Tibial nerve (tissue), 4 donors: ENCODE measurements at places on chromosomes 16 and 17. TPM values are rescaled to one million over a fixed set of nuclear protein-coding genes. Genes with fewer than 3 reads are reported as not detected.

The CD79B gene
- 9.4 TPM for total RNA-seq

GRCh38 chr16:424623-425081 lies 797 bp upstream of the RAB11FIP3 start:
- no peak for DNase-seq

The SLC9A5 gene
- 1.8 TPM for total RNA-seq

The KATNB1 gene
- total RNA-seq, result 32.0 TPM

The ECI1 gene
- 82.6 TPM for total RNA-seq

DNA sequence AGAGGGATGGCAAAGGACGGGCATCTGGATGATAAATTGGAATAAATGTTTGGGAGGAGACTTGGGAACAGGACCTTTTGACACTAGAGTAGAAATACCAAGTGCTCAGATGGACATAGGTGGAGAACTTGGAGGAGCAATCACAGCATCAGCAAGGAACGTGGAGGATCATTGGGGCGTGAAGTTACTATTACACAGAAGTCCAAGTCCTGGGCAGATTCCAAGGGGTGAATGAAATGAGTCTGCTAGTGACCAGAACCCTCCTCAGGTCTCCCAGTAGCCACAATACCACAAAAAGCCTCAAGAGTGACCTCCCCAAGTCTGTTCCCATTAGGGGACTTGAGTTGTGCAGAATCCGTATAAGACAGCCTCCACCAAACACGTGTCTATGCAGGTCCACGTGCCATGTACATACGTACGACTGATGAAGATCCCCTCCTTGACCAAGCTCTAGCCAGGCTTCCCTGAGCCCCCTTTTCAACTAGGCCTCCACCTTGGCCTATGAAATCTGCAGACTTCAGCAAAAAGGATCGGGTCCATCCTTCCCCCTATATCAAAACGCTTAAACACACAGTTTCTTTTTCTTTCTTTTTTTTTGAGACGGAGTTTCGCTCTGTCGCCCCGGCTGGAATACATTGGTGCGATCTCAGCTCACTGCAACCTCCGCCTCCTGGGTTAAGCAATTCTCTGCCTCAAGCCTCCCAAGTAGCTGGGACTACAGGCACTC lies 2.2 kb downstream of the C17orf67 start:
- DNase-seq, result no peak

- no peak for DNase-seq
These were observed 344.0 kb downstream of the FOXL1 start for GRCh38 chr16:86922311-86922710.

DNA sequence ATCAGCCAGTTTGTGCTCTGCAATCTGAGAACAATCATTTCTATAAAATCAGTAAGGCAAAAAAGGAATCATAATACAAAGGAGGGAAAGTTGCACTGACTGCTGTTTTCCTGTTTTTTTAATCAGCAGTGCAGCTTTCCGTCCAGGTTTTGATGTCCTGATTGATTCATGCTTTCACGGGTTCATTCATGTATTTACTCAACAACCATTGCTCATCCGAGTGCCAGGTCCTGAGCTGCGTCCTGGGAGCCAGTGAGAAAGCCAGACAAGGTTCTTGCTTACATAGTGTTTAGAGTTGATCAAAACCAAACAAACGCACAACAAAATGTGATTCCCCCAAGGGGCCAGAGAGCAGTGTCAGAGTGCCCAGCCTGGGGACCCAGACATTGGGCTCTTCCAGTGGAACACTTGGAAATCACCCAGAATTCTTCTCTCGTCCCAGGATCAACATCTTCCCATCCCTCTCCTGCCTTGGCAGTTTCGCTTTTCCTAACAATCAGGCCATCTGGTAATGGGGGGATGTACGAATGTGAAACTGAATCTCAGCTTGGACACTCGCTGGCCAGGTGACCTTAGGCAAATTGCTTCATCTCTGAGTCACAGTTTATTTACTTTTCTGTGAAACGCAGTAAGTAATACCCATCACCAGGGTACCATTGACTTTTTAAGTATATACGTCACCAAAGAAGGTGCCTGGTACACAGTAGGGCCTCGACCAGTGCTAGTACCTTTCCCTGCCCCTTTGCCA lies 13.3 kb upstream of the C1QL1 start:
- DNase-seq, result no peak

- peak; percentile 82 for DNase-seq
These were observed 812 bp upstream of the PPP1R9B start for GRCh38 chr17:50151041-50151936.

The PPP1R1B gene
- 14.4 TPM for total RNA-seq

The KRT33B gene
- not detected for total RNA-seq

The GP2 gene
- 7.8 TPM for total RNA-seq

DNA sequence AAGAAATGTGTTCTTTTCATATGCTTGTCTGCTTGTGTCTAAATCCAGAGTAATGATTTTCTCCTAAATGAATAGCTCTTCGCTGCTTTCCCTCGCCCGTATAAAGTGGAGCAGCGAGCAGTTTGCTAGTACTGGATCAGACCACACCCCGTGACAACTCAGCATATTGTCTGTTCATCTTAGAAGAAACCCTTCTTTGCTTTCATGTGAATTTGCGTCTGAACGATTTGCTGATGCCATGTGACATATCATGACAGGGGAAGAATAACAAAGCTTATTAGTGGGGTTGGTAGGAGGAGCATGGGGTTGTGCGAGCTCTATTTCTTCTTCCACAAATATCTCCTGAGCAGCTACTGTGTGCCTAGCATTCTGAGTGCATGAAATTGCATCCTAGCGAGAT lies 44.1 kb upstream of the CACNG4 start:
- no peak for DNase-seq
